ENCODE measurements at places on chromosomes 3 and 15. TPM values are rescaled to one million over a fixed set of nuclear protein-coding genes. Genes with fewer than 3 reads are reported as not detected.

The RIOX2 gene
- 53.6 TPM for total RNA-seq

The WDR49 gene
- 1.9 TPM for total RNA-seq

The BNC1 gene
- total RNA-seq: 1.1 TPM

DNA sequence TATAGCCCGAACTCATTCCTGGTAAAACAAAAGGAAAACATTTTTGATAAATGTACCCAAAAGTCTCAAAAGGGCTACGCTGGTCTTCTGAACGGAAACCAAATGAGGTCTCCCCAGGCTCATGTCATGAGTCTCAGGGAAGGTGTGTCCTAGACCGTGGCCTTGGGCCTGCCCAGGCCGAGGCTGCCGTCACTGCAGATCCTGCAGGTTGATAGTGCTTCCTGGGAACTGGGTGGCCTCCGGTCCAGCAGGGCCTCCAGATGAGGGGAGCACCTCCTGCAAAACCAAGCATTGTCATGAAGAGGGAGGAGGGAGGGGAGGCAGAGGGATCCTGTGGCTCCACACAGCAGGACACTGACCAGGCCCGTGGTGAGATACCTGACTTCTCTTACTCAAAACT is 37.5 kb downstream of the ZXDC start:
- no peak for DNase-seq

DNA sequence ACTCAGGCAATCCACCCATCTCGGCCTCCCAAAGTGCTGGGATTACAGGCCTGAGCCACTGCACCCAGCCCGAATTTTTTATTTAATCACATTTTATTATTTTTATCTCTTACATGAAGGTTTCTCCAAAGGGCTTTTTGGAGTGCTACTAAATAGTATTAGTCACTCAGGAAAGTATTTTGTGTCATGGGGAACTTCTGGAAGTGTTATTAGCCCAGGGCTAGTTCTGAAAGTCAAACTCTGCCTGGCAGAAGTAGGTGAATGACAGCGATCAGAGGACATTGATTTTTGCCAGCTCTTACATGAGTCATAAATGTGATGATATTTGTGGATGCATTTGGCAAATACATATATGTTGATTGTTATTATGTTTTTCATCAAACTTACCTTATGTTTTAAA is 48.7 kb downstream of the ZPLD1 start:
- no peak for DNase-seq

GRCh38 chr3:127915937-127916493 is 983 bp downstream of the KBTBD12 start:
- DNase-seq: no peak

DNA sequence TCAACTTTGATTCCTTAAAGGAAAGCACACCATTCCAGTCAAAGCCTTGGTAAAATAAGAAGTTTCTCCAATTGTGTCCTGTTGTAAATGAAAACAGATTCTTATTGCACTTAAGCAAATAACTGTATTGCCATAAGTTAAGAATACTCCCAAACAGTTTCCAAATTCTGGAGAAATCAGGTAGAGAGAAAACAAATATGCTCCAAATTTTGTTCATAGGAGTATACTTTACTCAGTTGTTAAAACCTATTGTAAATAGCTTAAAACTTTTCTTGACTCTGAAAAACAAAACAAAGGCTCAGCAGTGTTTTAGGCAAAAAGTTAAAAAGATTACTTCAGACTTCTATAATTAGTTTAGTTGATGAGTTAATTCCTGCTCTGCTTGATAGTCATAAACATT is 42.4 kb downstream of the LNP1 start:
- DNase-seq: no peak

- no peak for DNase-seq
These were observed 90.0 kb downstream of the STT3B start for GRCh38 chr3:31622636-31623288.

DNA sequence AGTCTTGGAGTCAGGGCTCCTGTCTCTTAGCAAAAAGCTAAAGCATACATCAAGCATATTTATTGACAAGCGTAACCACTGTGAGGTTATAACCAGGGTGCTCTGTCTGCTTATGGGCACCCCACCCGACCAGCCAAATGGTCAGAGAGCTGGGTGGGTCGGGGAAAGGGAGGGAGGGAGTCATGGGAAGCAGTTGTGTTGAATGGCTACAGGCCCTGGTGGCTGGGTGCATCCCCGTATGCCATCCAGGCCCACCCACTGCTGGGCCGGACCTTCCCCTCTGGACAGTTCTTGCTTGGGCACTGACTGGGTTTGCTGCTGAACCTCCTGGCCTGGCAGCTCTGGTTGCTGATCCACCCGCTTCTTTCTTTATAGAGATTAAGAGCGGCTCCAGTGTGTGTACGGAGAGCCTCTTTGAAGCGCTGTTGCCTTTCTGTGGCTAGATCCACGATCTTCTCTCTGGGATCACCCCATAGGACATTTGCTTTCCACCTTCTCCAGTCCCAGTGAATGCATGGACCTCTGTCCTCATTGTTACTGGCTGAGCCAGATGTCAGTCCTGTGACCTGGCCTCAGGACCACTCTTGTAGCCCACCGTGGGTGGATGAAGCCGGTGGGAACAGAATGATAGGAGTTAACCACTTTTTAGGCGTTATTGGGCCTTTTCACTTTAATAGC is 59.6 kb downstream of the SMAD3 start:
- DNase-seq: no peak

- no peak for DNase-seq
These were observed 31.8 kb downstream of the TTC14 start for GRCh38 chr3:180633722-180634121.

Measured in ureter (tissue), 1 donor.